Natural killer cell (primary cell): ENCODE measurements at places on chromosomes 16 and 17. TPM values are rescaled to one million over a fixed set of nuclear protein-coding genes. Genes with fewer than 3 reads are reported as not detected.

GRCh38 chr17:72099919-72100318, 20.9 kb upstream of the SOX9 start:
- DNase-seq = no peak

DNA sequence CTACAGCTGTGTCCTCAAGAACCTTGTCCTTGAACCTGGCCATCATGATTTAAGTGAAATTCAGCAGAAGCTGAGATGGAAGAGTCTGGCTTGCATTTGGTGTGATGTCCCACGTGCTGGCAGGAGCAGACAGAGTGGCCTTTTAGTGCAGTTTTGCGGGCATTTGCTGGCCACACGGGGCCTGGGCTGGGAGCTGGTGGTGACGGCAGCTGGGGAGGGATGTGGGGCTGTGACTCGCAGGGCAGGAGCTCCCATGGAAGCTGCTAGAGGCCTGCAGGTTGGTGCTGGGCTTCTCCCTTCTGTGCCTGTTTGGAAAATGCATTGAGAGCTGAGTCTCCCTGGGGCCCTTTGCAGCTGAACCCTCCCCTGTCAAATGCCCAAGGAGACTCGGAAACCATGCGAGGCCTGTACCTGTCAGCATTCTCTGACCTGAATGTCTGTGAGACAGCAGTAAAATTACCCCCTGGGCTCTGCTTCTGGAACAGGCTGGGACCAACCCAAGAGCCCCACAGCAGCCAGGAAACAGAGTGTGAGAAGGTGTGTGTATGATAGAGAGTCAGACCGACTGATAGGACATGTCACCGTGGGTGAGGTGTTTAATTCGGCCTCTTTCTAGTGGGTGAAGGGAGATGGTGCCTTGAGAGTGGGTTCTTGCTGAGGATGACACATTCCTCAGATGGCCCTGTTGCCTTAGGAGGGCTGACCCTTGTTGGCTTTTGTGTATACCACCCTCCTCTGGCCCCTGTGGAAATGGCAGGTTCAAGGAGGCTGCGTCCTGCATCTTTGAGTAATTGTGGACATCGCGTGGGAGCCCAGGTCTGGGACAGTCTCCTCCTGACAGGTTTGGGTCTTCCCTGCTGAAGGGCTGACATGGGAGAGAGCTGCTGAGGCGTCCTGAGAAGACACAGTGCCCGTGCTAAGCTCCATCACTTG, 145.5 kb downstream of the MSI2 start:
- no peak for DNase-seq

DNA sequence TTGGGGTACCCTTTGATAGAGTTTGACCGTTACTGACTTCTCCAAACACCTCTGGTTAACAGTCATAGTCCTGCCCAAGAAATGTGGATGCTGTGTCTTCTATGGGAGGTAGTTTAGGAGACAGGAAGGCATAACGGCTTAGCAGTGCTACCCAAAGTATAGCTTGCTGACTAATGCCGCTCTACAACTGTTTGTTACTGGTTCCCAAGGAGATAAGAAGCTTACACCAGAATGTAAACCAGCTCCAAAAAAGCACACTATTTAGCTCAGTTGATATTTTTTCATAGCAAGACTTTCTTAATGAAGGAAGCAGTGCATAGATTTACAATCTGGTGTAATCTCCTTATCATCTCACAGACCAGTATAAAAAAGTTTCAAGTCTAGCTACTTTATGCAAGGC, 95.7 kb downstream of the HS3ST3B1 start:
- no peak for DNase-seq

The NOS2 gene
- total RNA-seq = 0.20 TPM
